Pancreas (tissue), 10 donors: ENCODE measurements at places on chromosomes 5 and 9. TPM values are rescaled to one million over a fixed set of nuclear protein-coding genes. Genes with fewer than 3 reads are reported as not detected.

GRCh38 chr9:112378328-112379176 is 1.4 kb upstream of the HSDL2 start:
- no peak for DNase-seq

DNA sequence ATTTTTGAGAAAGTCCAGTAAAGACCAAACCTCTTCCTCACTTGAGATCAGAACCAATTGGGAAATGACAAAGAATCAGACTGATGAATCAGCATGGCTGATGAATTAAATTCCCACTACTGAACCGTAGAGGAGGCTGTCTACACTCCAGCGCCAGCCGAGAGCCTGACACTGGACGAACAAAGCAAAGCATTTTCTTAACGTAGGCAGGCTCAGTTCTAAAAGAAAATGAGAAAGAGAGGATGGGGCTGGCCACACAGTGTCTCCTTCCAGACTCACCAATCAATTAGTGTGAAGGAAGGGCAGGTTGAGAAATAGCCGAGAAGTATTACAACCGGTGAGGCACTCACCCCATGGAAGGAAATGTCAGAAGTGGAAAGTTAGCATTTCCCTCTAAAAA is 49.4 kb downstream of the ITGA1 start:
- DNase-seq, result no peak

DNA sequence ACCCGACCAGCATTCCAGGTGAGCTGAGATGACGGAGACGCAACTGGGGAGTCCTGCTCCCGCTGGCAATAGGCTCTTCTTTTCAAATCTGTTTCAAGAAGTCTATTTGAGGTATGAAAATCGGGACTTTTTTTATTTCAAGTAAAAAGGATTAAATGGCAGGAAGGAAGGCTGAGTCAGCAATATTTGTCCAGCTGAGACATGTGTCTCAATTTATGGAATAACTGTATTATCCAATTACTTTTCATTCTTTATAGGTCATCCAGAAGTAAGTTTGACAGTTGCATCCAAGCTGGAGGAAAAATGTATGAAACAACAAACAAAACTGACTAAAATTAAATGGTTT is 221.1 kb downstream of the NR2F1-AS1 start:
- DNase-seq, result no peak

- no peak for DNase-seq
These were observed 54.4 kb downstream of the IRX2 start for GRCh38 chr5:2697041-2697440.

GRCh38 chr5:175235251-175235960 is 208.6 kb downstream of the DRD1 start:
- no peak for DNase-seq

- DNase-seq, result no peak
These were observed 6.0 kb downstream of the RNF44 start for GRCh38 chr5:176530983-176531901.

DNA sequence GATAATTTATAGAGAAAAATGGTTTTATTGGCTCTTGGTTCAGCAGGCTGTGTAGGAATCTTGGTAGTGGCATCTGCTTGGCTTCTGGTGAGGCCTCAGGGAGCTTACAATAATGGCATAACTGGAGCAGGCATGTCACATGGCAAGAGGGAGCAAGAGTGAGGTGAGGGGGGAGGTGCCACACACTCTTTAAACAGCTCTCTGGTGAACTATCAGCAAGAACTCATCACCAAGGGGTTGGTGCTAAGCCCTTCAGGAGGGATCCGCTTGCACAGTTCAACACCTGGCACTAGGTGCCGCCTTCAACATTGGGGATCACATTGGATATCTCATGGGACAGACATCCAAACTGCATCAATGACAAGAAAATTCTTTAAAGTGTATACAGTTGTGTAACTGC is 10.5 kb downstream of the GPBP1 start:
- no peak for DNase-seq

GRCh38 chr9:69771775-69772418 is 12.1 kb upstream of the PTAR1 start:
- no peak for DNase-seq

DNA sequence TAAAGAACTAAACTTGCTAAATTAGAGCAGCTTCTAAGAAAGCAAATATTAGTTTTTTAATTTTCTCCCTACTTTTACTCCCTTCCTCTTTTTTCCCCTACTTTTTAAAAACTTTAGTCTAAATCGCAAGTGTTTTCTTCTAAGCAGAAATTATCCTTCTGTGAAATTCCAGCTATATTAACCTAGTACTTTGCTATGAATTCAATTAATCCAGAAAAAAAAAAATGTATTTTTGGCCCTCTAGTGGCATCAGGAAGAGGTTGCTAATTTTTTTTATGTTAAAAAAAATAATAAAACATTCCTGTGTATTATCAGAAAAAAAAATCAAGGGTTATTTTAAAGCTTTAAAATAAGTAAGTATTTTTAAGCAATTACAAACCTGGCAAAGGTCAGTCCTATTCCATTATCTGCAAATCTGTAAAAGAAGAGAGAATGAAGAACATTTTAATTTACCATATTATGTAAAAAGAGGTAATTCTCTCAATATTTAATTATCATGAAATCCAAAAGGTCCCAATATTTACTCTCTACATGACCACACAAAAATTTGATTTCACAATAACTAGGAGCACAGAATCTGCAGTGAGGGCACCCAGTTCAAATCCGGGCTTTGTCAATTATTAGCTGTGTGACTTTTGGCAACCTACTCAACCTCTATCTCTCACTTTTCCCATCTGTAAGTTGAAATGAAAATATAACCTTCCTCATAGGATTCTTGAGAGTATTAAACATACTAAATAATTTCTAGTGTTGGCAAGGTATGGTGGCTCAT is 52.0 kb downstream of the CEMIP2 start:
- DNase-seq, result no peak

- no peak for DNase-seq
These were observed 19.3 kb downstream of the DMRT3 start for GRCh38 chr9:995781-996180.

DNA sequence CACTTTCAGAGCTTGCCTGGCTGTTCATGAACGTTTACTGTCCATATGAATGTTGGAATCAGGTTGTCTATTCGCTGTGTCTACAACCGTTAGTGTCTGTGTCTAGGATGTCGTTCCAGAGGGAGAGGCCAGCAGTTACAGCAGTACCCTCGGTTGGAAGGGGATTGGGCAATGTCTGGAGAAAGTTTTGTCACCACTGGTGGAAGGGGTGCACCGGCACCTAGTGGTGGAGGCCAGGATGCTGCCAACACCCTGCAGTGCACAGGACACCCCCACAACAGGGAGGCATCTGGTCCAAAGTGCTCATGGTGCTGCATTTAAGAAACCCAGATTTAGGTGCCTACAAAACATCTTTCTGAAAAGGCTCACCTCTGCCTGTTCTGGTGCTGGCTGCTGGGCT is 220.7 kb downstream of the FANCC start:
- peak; percentile 29 for DNase-seq

GRCh38 chr9:11233696-11234095 is 620.9 kb upstream of the PTPRD start:
- DNase-seq, result no peak

GRCh38 chr5:115844321-115844817 is 2.6 kb downstream of the AP3S1 start:
- DNase-seq, result no peak

GRCh38 chr9:128321879-128322403 is 306 bp downstream of the TRUB2 start:
- no peak for DNase-seq

MLANA gene
- total RNA-seq, result not detected

GKAP1 gene
- 6.6 TPM for total RNA-seq

OR2Y1 gene
- total RNA-seq, result not detected

SHISAL2B gene
- total RNA-seq, result 2.1 TPM

ACTBL2 gene
- not detected for total RNA-seq

RANBP3L gene
- total RNA-seq, result 0.16 TPM

PCDHGB3 gene
- 3.0 TPM for total RNA-seq
